Activated CD4-positive, alpha-beta memory T cell treated with anti-CD3 and anti-CD28 coated beads for 36 hours (primary cell): ENCODE measurements at places on chromosomes 12 and 14.

DNA sequence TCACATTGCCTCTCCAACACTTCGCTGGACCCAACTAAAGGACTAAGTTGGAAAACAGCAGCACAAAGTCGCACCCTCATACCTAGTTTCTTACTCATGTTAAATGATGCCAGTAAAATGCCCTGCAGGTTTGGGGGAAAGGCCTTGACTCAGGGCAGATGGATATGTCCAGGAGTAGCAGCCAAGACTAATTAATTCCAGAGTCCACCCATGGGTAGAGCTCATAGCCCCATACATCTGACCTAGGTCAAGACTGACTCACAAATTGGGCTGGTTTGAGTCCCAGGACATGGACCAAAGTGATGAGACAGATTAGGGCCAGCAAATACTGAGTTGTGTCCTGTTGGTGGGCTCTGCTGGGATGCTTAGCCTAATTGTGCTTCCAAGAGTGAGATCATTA is 224.0 kb upstream of the BTG1 start:
- DNase-seq: no peak

- DNase-seq: no peak
Measured at GRCh38 chr12:17235996-17236395, 630.0 kb upstream of the LMO3 start.

DNA sequence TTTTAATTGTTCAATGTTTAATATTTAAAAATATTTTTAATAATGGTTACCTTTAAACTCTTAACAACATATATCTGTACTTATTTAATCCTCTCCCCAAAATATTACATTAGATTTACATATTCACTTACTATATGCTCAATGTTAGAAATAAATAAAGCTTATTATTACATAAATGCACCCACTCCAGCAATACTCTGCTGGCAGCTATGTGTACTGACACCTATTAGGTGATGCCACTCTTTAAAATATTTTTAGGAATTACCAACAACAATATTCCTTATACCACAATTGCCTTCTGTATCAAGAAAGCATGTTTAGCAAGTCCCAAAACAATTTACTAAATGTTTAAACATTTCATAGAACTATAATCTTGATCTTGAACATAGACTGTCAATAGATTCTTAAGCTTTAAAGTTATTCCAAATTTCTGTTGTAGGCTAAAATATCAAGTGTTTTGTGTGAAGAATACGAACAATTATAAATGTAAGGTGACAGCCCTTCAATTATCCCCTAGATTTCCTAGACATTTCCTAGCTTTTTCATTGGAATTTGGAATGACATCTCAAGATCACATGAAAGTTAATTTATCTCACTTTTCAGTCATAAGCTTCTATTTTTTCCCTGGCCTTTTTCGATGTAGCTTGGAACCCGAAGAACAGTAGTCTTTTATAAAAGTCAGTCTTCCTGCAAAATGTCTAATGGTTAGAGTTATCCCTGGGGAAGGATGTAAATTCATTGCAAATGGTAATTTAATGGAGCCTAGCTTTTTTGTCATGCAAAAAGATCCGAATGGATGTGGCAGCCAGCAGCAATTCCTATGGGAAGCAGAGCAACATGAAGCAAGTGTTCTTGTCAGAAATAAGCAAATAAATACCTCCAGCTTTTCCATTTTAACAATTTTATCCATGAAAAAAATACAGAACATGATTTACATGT is 907.5 kb upstream of the ATXN7L3B start:
- no peak for DNase-seq

GRCh38 chr12:7293670-7294069 is 10.2 kb upstream of the ACSM4 start:
- no peak for DNase-seq

- DNase-seq: no peak
Measured at GRCh38 chr12:63036974-63037335, 102.0 kb upstream of the PPM1H start.
